ENCODE measurements at places on chromosomes 6 and 20. TPM values are rescaled to one million over a fixed set of nuclear protein-coding genes. Genes with fewer than 3 reads are reported as not detected.

DNA sequence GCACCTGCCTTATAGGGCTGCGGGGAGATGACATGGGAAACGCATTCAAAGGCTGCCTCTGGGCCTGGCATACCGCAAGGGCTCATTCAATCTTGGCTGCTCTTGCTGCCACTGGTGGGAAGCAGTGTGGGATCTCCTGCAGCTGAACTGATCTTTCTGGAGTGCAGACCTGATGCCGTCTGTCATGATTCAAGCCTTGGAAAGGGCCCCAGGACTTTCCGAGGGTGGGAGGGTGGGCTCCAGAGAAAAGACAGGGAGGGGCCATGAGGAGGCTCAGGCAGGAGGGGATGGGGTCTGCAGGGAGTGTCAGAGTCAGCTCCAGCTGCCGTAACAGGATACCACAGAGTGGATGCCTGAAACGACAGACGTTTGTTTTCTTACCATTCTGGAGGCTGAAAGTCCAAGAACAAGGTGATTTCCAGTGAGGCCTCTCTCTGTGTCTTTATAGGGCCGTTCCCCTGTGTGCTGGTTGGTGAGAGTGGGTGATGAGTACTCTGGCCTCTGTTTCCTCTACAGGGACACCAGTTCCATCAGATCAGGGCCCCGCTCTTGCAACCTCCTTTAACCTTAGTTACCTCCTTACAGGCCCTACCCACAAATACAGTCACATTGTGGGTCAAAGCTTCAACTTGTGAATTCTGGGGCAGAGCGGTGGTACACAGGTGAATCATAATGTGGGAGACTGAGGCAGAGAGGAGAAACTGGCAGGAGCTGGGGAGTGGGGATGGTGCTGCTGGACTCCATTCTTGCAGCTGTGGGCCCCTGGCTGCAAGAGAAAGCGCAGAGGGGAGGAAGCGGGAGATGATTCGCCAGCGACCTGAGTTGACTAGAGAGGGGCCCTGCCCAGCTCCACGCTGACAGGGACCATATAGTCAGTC, 148.4 kb downstream of the SYCP2 start:
- no peaks in the 10 kb centered on the region for H3K36me3 ChIP-seq
- H3K27me3 ChIP-seq = no peaks in the 10 kb centered on the region
- H3K4me1 ChIP-seq = no peaks in the 10 kb centered on the region
- H3K4me3 ChIP-seq = no peak overlapping the region
- no peak for DNase-seq

GRCh38 chr6:149231778-149232177, 85.7 kb upstream of the TAB2 start:
- DNase-seq = no peak
- H3K27me3 ChIP-seq = no peaks in the 10 kb centered on the region
- no peak overlapping the region for H3K4me3 ChIP-seq
- no peaks in the 10 kb centered on the region for H3K36me3 ChIP-seq
- H3K27ac ChIP-seq = no peak overlapping the region

- peaks cover 10% of the 10 kb centered on the region for H3K27me3 ChIP-seq
- no peaks in the 10 kb centered on the region for H3K36me3 ChIP-seq
- no peaks in the 10 kb centered on the region for H3K4me1 ChIP-seq
- DNase-seq = no peak
Measured at GRCh38 chr6:159221486-159222170, 52.4 kb downstream of the FNDC1 start.

DNA sequence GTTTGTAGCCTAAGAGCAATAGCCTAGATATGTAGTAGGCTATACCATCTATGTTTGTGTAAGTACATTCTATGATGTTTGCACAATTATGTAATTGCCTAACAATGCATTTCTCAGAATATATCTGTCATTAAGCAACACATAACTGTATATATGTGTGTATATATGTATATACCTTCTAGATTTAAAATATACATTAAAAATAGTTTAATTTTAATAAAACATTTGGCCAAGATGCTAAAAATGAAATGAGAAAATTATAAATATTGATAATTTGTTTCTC, 20.6 kb downstream of the SESN1 start:
- no peaks in the 10 kb centered on the region for H3K36me3 ChIP-seq
- no peak overlapping the region for H3K4me3 ChIP-seq
- DNase-seq = no peak
- no peaks in the 10 kb centered on the region for H3K27me3 ChIP-seq
- peaks cover 3% of the 10 kb centered on the region for H3K4me1 ChIP-seq
- H3K27ac ChIP-seq = no peak overlapping the region

DNA sequence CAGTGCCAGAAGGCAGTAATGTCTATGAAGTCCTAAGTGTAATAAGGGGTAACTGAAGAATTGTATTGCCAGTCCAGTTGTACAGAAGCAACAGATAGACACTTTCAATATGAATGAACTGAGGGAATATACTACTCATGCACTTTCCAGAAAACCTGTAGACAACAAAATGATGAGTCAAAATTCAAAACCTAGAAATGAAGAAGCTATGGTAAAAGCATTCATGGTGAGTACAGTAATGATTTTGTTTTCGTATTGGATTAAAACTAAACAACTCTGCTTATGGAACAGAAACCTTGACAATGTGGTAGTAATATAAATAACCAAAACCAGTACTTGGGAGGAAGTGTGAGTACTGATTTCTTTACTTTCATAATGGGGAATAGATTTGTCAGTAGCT, 35.0 kb downstream of the ARMC2 start:
- no peaks in the 10 kb centered on the region for H3K27me3 ChIP-seq
- no peak overlapping the region for H3K27ac ChIP-seq
- DNase-seq = no peak

- DNase-seq = no peak
- H3K4me1 ChIP-seq = peaks cover 14% of the 10 kb centered on the region
- H3K4me3 ChIP-seq = no peak overlapping the region
- H3K36me3 ChIP-seq = no peaks in the 10 kb centered on the region
Measured at GRCh38 chr20:34322267-34323105, 19.3 kb upstream of the AHCY start.

- H3K36me3 ChIP-seq = no peaks in the 10 kb centered on the region
- DNase-seq = no peak
- H3K27ac ChIP-seq = no peak overlapping the region
- H3K4me1 ChIP-seq = no peaks in the 10 kb centered on the region
- no peaks in the 10 kb centered on the region for H3K27me3 ChIP-seq
Measured at GRCh38 chr6:32271429-32271828, 47.6 kb upstream of the NOTCH4 start.

MAS1 gene
- not detected for total RNA-seq

ANKRD66 gene
- not detected for total RNA-seq

TSPO2 gene
- not detected for total RNA-seq
